ENCODE measurements at places on chromosomes 13 and 19.

DNA sequence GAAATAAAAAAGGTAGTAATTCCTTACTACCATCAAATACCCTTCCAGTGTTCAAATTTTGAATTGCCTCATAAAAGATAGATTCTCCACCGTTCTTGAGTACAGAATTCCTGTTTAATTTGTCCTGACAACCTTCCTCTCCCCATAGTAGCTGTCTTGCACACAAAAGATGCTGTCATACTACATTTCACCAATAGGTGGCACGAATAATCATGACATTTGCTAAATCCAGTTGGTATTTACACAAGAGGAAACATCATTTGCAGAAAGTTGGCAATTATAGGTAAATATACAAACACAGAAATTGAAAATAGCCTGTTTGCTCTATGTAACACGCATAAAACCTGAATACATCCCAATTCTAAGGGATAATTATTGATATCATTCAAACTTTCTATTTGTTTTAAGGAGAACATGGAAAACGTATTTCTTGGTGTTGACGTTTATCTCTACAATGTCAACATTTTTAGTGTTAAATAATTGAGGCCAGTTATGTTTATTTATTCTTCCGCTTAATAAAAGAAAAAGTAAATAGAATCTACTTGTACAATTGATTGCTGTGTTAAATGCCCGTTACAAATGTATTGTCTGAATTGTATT lies 58.3 kb upstream of the CLDN10 start:
- peak; percentile 52 for DNase-seq

- no peak for DNase-seq
These were observed 7.2 kb upstream of the FCHO1 start for GRCh38 chr19:17743874-17744580.

- no peak for DNase-seq
These were observed 1.7 kb upstream of the DNAJB1 start for GRCh38 chr19:14519860-14520407.

DNA sequence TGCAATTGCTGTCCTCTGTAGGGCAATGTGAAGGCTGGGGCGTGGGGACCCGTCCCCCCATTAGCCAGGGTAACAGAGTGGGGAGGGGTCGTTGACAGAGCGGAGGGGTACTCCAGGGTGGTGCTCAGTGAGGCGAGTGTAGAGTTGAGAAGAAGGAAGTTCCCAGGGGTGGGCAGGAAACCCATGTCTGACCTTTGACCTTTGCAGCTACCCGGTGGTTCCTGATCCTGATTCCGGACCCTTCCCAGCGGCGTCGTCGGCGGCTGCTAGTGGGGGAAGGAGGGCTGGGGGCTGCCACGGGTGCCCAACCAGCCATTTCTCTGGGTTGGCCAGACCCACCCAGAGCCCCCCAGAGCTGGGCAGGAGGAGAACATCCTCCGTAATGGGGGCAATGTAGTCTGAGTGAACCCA lies 2.1 kb upstream of the PLVAP start:
- DNase-seq: no peak

DNA sequence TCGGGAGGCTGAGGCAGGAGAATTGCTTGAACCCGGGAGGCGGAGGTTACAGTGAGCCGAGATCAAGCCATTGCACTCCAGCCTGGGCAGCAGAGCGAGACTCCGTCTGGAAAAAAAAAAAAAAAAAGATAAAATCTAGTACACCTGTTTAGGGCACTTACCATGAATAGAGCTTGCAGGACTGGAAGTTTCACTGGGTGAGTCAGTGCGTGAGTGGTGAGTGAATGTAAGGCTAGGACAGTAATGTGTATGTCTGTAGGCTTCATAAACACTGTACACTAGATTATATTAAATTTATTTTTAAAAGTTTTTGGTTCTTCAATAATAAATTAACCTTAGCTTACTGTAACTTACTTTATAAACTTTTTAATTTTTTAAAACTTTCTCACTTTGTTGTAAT lies 22.9 kb downstream of the PPP5C start:
- DNase-seq: no peak

- no peak for DNase-seq
These were observed 7.2 kb downstream of the DAPK3 start for GRCh38 chr19:3963458-3964255.

- DNase-seq: no peak
These were observed 196.8 kb downstream of the RAP2A start for GRCh38 chr13:97630725-97631124.

DNA sequence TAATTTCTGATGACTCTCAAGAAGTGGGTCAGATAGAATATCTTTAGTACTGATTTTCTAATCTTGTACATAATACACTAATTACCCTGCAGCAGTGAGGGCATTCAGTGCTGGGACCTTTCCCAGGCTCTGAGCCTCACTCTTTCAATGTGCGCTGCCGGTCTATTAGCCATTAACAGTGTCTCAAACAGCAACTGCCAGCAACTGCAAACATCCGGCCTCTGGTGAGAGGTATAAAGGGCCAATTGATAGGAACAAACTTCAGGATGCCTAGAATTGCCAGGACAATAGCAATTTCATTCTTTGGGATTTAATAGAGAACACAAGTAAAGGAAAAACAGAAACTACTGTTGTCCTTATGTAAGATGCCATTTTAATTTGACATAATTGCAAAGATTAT lies 604.4 kb upstream of the SPRY2 start:
- no peak for DNase-seq

- no peak for DNase-seq
These were observed 17.7 kb upstream of the OVOL3 start for GRCh38 chr19:36093146-36093662.

- DNase-seq: no peak
These were observed 799.0 kb downstream of the DACH1 start for GRCh38 chr13:71068041-71068440.

- no peak for DNase-seq
These were observed 132.9 kb downstream of the PAN3 start for GRCh38 chr13:28271056-28271840.

GRCh38 chr13:74219566-74219965 lies 85.4 kb upstream of the KLF12 start:
- no peak for DNase-seq

GRCh38 chr19:48999481-49000325 lies 6.0 kb downstream of the RUVBL2 start:
- DNase-seq: no peak

GRCh38 chr13:79226250-79226649 lies 179.8 kb downstream of the RBM26 start:
- no peak for DNase-seq

DNA sequence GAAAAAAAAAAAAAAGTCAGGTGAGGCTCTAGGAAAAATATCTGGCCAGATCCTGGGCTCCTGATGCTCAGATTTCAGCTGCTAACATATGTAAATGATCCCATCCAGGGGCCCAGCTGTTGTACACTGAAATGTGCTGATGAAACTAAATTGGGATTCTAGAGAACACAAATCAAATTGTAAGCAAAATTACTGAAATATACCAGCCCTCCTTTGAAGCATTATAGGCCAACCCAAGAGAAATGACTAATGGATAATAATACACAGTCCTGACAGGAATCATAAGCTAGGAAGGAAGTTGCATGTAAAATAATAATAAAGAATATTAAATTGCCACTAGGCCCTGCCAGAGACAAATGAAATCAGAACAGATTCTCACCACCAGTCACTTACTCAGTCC lies 17.8 kb downstream of the KCTD12 start:
- DNase-seq: no peak

- no peak for DNase-seq
These were observed 12.2 kb upstream of the EVI5L start for GRCh38 chr19:7817801-7818200.

- DNase-seq: no peak
These were observed 1.6 kb downstream of the PKN1 start for GRCh38 chr19:14434543-14435319.

DNA sequence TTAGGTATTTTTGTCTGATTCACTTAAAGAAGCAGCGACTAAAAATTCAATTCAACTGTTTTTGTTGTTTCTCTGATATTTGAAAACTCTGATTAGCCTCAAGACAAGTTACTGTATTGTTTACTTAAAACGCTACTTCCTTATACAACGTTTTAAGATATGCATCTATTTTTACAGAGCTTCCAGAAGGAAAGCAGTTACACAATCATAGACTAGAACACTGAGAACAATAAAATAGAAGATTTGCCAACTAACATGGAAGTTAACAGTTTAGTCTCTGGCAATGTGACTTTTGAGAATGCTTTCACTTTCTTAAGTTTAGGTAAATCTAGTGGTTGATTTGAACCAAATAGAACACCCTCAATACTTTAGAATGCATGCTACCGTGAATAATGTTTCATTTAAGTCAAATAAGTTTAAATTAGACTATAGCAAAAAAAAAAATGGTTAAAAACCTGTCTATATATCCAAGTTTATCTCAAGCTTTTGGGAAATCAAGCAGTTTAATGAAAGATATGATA lies 614.8 kb downstream of the DACH1 start:
- DNase-seq: no peak

- no peak for DNase-seq
These were observed 1.4 kb upstream of the KCNN1 start for GRCh38 chr19:17965370-17966128.

- DNase-seq: no peak
These were observed 130.4 kb downstream of the CRYL1 start for GRCh38 chr13:20395061-20395916.

- no peak for DNase-seq
These were observed 19.9 kb upstream of the ELAVL1 start for GRCh38 chr19:8025316-8025715.

DNA sequence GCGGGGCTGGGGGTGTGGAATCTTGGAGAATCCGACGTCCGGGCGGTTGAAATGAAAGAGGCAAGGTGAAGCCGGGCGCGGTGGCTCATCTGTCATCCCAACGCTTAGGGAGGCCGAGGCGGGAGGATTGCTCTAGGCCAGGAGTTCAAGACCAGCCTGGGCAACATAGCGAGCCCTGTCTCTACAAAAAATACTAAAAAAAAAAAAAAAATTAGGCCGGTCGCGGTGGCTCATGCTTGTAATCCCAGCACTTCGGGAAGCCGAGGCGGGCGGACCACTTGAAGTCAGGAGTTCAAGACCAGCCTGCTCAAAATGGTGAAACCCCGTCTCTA lies 225 bp upstream of the GARIN5A start:
- DNase-seq: no peak

- no peak for DNase-seq
These were observed 9.2 kb upstream of the GPC5 start for GRCh38 chr13:91389186-91389585.

DNA sequence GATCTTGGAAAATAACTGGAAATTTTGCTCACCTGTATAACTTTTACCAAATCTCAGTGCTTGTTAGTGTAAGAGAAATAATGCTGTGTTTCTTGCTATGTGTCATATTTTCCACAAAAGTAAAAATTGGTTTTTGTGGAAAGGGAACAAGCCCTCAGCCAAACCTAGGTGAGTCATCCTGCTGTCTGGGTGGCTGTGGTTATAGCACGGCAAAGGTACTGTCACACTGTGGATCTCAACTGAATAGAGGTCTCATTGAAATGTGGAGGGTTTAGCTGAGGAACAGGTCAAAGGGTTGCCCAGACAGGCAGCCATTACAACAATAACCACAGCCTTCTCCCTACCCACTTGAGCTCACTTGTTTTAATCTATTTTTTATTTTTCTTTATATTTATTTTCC lies 338.8 kb upstream of the DACH1 start:
- no peak for DNase-seq

- DNase-seq: no peak
These were observed 1.2 kb downstream of the CTXN1 start for GRCh38 chr19:7924651-7925170.

DNA sequence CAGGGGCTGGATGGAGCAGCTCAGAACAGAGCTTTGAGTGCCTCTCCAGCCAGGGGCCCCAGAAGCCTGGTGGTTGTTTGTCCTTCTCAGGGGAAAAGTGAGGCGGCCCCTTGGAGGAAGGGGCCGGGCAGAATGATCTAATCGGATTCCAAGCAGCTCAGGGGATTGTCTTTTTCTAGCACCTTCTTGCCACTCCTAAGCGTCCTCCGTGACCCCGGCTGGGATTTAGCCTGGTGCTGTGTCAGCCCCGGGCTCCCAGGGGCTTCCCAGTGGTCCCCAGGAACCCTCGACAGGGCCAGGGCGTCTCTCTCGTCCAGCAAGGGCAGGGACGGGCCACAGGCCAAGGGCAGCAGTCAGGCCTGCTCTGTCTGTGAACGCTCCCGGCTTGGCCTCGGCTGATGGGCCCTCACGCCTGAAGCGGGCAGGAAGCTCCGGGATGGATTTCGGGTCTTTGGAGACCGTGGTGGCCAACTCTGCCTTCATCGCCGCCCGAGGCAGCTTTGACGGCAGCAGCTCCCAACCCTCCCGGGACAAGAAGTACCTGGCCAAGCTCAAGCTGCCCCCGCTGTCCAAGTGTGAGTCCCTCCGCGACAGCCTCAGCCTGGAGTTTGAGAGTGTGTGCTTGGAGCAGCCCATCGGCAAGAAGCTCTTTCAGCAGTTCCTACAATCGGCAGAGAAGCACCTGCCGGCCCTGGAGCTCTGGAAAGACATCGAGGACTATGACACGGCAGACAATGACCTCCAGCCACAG lies at the start of gene GRK1:
Gene GRK1, plus strand, starts transcription at position 269 of the 751 bp plus-strand sequence. Its CDS starts 168 bp downstream, at position 437.
- DNase-seq: no peak

GRCh38 chr19:6802336-6803035 lies 30.0 kb downstream of the VAV1 start:
- no peak for DNase-seq

DNA sequence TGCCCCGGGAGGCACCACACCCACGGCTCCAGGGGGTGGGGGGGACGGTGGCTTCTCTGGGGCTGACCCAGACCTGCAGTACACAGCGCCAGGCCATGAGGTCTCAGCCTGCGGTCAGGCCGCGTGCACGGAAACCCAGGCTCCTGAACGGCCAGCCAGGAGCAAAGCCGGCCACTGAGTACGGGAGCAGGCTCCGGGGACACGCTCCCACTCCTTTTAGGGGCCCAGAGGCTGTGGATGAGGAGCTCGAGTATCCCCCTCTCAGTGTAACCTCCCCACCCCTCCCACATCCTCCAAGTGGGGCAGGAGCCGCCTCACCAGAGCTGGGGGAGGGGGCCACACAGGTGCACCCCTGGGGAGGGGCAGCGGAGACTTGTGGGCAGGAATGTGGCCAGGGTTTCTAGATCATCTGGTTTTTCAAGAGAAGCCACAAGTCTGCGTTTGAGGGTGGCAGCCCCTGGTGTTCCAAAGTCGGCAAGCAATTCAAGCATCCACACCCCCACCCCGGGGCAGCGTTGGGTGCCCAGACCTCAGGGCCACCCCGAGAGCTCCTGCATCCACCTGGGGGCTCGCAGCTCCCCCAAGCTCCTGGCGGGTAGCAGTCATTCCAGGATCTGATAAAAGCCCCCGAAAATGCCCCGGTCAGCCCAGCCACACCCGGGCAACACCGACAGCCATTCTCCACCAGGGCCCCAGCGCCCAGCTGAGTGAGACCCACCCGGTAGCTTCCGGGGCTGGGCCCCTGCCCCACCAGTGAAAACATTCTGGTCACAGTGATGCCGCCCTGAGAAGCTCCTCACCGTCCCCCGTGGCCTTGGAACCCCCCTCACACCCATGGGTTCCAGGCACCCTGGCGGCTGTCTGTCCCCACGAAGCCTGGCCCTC lies 6.1 kb downstream of the SBNO2 start:
- no peak for DNase-seq

- no peak for DNase-seq
These were observed 946.0 kb downstream of the SLITRK5 start for GRCh38 chr13:88617176-88617575.

- no peak for DNase-seq
These were observed 463.9 kb upstream of the MIR17HG start for GRCh38 chr13:90883592-90883991.

GRCh38 chr13:68185444-68186141 lies 955.5 kb upstream of the PCDH9 start:
- no peak for DNase-seq

GRCh38 chr13:73223372-73223781 lies 164.6 kb downstream of the KLF5 start:
- DNase-seq: no peak

GRCh38 chr13:49444524-49445395 lies 686 bp downstream of the SETDB2 start:
- DNase-seq: peak; percentile 32
